ENCODE measurements at places on chromosomes 5 and 9.

DNA sequence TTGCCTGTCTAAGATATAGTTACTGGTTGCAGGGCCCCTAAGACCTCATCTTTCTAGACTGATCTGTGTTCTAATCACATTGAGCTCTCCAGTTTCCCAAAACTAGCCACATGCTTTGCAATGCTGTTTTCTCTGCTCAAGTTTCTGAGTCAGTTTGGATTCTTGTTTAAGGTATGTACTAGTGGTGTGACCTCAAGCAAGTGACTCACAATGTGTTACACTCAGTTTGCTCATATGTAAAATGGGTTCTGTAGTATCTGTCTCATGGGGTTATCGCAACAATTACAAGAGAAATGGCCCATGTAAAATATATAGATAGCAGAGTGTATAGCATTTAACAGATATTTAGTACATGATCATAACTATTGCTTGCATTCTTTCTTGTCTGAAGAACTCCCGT lies 153.1 kb upstream of the ELL2 start:
- DNase-seq: no peak

GRCh38 chr9:127847178-127847510 lies 7.3 kb downstream of the ENG start:
- DNase-seq: no peak

DNA sequence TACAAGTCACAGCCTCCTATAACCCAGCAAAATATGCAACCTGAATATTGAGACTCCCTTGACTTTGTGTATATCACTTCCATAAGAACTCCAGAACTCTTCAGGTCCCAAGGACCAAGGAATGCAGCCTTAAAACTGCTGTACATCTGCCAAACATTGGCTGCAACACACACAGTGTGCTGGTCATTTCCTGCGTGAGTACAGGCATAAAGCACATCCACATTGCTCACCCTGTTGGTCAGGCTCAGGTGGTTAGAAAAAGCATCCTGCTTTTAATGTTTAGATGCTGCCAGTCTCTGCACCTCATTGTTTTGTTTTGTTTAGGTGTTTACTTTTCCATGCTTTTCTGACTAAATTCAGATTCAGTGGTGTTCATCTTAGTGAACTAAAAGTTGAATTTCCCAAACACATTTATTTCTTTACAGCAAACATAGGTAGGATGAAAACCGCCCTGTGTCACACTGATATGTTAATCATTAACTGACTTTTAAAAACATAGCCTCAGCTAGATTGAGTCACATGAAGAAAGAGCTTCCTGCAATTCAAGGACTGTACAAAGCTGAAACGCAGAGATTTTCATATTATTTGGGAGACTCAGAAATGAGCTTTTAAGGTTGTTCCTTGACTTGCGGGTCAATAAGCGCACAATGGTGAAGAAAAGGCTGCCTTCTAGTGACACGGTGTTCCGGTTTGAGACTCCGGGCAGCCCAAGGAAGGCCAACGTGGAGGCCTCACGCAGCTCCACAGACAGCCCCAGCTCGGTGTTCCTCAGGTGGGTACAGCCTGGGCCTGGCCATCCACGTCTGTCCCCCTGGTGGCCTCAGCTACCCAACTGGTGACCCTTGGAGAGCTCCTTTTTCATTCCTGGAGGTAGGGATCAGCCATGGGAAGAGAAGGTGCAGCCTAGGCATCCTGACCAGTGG lies 52.2 kb upstream of the GRAMD2B start:
- no peak for DNase-seq

DNA sequence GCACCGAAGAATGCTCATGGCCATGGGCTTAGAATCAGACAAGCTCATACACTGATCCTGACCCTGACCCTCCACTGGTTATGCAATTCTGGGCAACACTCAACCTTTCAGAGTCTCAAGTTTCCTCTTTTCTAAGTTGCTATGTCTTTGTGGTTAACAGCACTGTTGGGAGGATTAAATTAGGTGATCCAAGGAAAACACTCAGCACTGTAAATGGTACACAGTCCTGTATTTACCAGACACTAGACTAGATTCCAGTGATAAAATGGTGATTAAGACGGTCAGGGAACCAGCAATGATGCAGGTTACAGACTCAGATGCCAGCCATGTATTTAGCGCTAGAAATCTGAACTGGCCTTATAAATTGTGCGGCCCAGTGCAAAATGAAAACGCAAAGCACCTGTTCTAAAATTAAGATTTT lies 8.1 kb downstream of the ARL15 start:
- DNase-seq: no peak

DNA sequence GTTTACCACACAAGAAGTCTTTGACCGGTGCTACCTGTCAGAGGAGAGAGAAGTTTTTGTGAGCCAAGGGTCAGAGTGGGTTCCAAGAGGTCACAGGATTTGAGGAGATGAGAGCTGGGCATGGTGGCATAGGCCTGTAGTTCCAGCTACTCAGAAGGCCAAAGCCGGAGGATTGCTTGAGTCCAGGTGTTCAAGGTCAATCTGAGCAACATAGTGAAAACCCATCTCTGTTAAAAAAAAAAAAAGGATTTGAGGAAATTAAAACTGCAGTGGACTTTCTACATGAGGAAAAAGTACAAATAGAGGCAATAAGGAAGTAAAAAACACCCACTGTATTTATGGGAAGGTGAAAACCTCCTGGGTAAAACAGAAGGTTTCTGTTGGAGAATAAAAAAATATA lies 63.8 kb downstream of the PHAX start:
- no peak for DNase-seq

DNA sequence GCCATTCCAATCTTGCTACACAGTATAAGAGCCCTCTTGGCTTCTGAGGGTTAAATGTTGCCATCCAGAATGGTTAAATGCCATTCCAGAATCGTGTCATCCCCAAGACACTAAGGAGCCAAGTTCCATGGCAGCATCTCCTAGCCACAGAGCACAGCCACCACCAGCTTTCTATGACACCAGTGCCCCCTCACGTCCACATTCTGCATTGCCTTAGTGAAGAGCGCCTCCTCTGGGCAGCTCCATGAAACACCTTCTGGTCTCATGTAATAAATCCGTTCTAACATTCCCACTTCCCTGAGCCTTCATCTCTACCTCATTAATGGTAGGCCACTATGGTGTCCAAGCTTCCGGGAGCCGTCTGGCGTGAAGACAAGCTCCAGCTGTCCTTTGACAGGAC lies 12.4 kb downstream of the CBY3 start:
- no peak for DNase-seq

DNA sequence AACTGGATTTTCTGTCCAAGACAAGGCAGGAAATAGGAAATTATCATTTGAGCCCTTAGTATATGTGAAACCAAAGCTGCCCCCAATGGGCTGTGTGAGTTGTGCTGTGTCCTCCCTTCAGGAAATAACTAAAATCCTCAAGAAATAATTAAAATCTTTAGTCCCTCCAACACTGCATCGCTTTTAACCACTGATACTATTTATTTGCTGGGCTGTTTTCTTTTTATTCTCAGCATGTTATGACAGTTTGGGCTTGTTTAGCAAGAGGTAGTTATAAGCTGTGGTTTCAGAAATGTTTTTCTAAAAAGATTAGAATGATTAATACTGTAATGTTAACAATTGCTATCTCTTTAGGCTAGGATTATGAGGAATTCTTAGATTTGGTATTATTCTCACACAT lies 187.0 kb upstream of the KCNN2 start:
- no peak for DNase-seq

GRCh38 chr9:101683236-101683635 lies 55.2 kb downstream of the GRIN3A start:
- no peak for DNase-seq

DNA sequence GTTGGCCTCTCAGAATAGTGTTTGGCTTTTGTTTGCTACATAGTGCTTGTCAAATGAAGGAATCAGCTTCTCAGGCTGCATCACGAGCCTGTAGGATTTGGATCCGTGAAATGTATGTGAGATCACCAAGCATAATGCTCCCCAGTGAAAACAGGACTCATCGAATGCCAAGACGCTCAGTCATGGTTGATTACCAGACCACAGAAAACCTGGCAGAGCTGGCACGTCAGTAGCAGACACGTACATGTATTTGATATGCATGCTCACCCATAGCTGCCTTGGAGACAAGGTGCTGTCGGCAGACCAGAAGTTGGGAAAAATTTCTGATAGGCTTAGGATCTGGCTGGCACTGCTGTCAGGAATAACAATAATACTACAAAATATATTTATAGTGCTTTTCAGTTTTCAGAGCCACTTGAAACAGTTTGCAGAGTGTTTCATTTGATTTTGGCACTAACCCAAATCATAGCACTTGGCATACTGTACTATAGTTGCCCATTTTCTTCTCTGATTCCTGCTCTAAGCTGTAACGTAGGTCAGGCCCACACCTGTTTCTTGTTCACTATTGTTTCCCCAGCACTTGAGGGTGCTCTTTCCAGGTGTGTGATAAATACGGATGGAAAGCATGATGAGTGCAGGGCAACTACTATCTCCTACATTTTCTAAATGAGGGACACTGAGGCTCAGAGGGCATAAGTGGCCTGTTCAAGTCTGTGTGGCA lies 226.1 kb downstream of the NR3C1 start:
- DNase-seq: peak; percentile 76

GRCh38 chr9:128683340-128684064 lies 5.5 kb upstream of the SET start:
- peak; percentile 55 for DNase-seq

GRCh38 chr9:93577078-93577974 lies 942 bp downstream of the PHF2 start:
- DNase-seq: peak; percentile 30

- DNase-seq: no peak
Measured at GRCh38 chr5:76782444-76782843, 36.4 kb upstream of the F2RL1 start.

- no peak for DNase-seq
Measured at GRCh38 chr5:67483453-67484030, 286.9 kb upstream of the CD180 start.

DNA sequence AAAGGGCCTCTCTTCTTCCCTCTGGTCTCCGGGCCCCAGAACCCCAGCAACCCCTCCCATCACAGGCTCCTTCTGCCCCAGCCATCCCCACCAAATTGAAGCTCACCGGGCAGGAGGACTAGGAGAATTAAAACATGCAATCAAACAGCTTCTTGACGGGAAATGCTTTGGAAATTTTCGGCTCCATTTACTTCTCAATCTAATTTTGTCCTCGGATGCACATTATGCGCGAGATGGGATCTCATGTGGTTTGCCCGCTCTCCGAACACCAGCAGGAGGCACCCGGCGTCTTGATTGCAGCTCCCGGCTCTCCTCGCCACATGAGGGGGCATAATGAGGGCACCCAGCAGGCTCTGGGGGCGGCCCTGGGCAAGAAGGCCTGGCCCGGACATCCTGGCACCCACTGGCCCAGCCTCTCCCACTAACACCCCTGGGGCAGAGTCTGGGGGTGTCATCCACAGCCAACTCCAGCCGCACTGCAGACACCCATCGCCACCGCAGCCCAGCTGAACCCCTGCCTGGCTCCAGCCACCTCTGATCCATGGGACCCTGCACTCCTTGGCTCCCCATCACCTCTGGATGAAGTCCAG lies 135.5 kb downstream of the PAX5 start:
- no peak for DNase-seq

DNA sequence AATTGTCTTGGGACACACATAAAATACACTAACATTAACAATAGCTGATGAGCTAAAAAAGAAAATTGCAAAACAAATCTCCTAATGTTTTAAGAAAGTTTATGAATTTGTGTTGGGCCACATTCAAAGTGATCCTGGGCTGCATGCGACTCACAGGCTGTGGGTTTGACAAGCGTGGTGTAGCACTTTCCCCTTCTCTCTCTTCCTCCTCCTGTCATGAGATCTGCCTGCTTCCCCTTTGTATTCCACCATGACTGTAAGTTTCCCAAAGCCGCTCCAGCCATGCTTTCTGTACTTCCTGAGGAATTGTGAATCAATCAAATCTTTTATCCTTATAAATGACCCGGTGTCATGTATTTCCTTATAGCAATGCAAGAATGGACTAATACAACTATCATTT lies 178.0 kb downstream of the TLR4 start:
- no peak for DNase-seq

DNA sequence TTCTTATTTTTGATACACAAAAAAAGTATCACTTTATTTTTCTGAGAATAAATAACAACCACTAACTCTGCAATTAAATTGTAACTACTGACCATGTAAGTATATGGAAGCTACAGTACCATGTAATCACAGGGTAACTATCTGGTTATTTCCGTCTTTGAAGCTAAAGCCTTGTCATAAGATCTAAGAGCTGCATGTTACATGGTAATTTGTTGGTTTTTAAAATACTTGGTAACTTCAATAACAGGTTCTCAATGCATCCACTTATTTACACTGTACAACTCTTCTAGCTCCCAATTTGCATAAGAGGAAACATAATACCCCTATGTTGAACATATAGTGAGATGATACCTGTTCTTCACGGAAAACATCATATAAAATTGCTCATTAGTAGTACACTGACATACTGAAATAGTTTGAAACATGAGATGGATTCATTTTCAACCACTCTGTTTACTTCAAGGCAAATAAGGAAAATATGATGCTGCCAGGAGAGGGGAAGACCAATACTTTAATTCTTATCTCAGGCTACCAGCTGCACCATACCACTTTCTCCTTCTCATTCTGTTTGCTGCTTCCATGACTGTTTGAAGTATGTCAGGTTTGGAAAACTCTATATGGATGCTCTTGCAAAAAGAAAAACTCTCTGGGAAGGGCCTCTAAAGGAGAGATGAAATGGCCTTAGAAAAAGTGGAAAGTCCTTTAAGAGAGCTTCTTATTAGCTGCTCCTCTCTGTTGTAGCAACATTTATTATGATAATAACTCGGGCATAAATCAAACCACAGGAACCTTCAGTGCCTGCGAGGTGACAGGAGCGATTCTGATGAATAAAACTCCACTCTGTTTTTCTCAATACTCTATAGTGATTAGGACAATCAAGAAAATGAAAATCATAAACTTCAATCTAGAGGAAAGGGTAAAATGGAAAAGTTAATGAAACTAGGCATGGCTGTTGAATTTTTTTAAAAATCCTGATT lies 150.2 kb downstream of the KIAA0825 start:
- DNase-seq: no peak

DNA sequence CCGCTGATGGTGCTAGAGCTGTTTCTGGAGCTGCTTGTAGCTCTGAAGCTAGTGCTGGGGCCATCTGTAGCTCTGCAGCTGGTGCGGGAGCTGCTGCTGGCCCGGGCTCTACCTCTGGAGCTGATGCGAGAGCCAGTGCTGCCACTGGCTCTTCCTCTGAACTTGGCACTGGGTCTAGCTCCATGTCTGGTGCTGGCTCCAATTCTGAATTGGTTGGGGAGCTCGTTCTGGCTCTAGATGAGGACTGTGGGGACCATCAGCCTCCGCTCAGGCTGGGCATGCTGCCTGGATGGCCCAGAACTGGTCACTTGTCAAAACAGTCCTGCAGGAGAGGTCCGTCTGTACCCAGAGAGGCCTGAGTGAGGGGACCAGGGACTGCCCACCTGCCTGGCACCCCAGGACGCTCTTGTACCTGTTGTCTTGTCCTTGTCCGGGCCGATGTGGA lies 21.5 kb downstream of the OBP2B start:
- DNase-seq: no peak

Measured in urothelium cell line (cell line).